ENCODE measurements at places on chromosomes 4 and X.

GRCh38 chrX:52923781-52924241 lies 26.7 kb downstream of the FAM156B start:
- DNase-seq = no peak

GRCh38 chrX:119853444-119853843 lies 681 bp upstream of the UPF3B start:
- DNase-seq = no peak

GRCh38 chr4:6121276-6121850 lies 79.0 kb downstream of the JAKMIP1 start:
- no peak for DNase-seq

DNA sequence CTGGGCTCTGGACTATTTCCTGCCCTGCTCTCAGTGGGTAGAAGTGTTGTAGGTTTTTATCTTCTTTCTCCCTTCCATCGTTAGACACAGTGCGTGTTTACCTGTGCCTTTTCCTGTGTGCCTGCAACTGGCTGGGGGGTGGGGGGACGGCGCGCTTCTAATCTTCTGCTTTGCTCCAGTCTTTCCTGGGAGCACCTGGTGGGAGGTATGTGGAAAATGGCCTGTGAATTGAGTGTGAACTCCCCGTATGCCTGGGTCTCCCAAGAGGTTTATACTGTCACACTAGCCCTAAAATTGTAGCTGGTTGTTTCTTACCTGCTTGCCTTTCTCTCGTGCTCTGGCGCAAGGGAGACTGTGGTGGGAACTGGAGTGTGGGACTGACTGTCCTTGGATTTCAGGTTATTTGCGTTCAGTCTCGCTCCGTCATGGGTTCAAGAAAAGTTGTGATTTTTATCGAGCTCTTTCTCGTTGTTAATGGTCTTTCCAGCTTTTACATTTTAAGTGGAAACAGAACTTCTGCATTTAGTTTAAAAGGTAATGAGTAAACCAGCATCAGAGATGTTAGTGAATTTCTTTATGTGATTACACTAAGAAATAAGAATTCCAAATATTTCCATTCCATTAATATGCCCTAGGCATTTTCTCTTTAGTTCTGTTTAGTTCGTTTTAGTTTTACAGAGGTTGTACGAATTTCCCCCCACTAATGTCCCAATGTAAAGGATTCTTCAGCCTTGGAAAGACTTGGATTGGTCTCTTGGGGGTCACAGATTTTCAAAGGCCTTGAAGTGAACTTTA lies 15.3 kb downstream of the MRPL1 start:
- no peak for DNase-seq

DNA sequence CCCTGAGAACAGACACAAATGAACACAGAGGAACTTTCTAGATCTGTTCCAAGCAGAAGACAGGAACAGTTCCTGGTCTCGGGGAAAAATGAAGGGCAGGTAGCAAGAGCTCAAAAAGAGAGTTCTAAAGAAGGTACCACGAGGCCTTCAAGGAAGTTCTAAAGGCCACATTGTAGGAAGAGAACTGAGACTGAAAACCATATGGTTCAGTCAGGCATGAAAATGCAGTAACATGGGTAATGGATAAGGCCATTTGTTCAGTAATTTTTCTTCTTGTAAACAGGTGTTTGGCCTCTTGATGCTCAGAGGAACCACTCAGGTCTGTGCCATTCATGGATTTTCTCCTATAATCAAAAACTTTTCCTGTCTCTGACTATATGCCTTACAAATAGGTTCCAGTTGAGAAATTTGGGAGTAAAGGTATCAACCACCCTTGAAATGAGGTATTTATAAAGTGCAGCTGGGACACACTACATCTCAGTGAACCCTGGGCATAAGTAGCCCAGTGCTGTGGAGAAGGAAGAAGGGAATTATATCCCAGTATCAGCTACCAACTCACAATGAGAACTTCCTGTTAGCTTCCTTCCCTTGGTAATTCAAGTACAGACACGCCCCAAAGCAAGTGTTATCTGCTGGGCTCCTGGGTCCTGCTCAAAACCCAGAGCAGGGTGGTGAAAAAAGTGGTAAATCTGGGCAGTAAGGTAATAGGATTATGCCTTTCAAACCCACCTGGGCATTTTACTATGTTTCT lies 277.9 kb downstream of the KLHL13 start:
- no peak for DNase-seq

GRCh38 chr4:182235021-182235795 lies 8.0 kb upstream of the TENM3 start:
- DNase-seq = no peak

GRCh38 chr4:53919535-53919934 lies 144.9 kb downstream of the CHIC2 start:
- DNase-seq = no peak

DNA sequence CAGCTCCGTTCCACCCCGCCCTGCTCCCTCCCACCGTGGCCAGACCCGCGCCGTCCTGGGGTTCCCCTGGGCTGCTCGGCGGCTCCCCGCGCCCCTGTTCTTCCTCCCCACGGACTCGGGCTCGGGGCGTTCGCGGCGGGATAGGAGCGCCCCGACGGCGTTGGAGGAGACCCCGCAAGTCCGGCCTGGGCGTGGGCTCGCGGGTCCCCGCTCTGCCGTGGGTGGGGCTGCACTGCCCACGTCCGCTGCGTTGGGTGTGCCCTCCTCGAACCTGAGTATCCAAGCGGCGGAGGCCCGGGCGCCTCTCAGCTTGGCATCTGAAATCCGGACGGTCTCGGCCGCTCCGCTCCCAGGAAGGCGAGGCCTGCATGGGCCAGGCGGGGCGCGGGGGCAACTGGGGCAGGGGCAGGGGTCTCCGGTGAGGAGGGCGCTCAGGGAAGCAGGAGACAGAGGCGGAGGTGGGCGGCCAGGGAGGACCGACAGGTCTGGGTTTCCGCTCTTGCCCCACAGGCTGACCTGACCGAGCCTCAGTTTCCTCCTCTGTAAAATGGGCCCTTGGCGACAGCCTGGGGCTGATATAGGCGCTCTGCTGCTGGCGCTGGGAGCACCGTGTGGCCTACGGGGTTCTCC lies 12.0 kb upstream of the NAT8L start:
- DNase-seq = no peak

DNA sequence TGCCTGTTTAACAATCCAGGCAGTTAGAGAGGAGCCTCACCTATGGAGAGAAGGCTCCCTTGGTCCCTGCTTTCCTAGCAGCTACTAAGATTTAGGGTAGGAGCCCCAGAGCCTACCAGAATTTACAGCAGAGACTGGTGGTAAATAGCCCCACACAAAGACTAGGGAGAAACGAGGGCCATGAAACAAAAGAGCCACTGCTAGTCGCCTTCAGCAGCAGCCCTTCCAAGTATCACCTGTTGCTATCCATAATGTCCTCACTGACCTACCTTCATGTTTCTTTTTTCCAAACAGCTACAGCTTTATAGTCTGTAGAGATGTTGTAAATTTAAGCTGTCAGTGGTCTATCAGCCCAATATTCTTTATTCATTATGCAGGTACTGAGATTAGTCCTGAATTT lies 25.3 kb downstream of the ARHGEF6 start:
- no peak for DNase-seq

GRCh38 chr4:40311811-40312346 lies 23.3 kb upstream of the CHRNA9 start:
- no peak for DNase-seq

DNA sequence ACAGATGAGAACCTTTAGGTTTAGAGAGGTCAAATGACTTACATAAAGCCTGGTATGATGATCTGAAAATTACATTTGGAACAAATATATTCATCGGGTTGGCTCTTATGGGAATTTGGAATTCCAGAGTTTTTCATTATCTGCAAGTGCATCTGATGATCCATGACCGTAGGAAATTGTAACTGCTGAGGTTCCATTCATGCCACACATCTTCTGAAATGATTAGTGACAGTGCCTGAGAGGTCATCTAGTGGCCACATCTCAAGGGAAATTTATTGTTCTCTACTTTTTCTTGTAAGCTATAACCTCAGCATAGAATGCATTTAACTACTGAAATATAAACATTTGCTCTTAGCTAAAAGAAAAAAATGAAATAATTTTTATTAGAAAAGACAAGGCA lies 105.8 kb upstream of the NWD2 start:
- DNase-seq = no peak

DNA sequence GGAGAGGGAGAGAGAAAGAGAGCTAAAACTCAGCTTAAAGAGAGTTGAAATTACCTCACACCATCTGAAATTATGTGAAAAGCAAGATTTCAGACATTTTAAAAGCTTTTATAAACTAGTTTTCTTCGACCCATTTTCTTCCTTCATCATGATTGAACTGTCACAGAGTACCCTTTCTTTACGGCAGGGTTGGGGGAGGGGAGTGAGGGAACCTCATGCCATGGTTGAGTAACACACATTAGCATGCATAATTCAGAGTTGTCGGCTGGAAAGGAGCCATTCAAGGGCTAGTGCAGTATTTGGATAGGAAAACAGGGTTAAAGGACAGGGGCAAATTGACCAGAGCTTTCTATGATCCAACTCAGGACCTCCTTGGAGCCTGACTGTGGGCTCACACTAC lies 46.2 kb downstream of the PCDH19 start:
- DNase-seq = no peak

- peak; percentile 38 for DNase-seq
These were observed 1444.2 kb downstream of the ADGRL3 start for GRCh38 chr4:62644372-62644771.

DNA sequence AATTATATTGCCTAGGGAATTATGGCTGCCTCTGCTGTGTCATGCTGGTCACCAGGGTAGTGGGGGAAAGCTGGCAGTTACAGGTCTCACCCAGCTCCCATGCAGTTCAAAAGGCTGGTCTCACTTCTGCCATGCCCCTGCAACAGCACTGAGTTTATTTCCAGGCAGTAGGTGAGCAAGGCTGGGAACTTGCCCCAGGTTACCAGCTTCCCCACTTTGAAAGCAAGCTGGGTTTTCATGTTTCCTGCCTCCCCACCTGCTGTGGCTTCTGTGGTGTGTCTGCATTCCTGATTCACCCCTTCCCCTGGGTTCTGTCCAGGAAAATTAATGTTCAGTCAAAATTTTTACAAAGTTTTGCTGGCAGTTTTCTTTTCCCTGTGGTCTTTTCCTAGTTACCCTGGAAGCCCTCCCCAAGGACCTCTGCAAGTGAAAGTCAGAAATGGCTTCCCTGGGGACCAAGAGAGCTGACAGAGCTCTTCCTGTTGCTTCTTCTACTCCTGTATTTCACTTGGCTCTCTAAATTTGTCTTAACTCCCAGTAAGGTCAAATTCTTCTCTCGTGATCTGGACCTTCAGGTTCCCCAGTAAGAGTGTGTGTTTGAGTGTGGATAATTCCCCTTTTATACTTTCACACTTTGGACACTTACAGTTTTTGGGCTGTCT lies 58.5 kb upstream of the AGTR2 start:
- no peak for DNase-seq

DNA sequence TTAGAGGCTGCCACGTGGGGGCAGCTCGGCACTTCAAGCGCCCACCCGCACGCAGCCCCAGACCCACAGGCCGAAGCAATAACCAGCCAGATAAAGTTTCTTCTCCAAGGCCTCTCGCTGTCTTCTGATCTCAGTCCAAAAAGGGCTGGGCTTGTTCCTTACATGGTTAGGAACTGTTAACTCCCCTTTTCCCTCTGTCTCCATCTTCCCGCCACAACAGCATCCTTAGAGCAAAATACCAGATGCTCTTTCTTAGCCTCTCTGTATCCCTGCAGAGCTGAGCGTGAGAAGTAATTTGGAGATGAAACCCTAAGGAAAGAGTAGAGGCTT lies 23.4 kb upstream of the KIAA1210 start:
- no peak for DNase-seq

DNA sequence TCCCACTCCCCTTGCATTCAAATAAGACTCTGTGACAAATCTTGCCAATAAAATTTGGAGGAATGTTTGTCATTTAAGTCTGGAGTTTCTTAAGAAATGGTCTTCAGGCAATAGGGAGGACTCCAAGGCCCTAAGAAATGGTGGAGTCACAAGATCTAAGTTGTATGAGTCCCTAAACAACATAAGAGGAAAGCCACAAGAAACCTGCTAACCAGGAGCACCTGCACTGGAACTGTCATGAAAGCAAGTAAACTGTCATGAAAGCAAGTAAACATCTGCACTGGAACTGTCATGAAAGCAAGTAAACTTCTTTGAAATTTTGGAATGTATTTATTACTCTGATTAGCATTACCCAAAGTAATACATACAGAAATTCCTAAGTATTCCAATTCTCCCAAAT lies 3.5 kb downstream of the CNOT6L start:
- DNase-seq = no peak

DNA sequence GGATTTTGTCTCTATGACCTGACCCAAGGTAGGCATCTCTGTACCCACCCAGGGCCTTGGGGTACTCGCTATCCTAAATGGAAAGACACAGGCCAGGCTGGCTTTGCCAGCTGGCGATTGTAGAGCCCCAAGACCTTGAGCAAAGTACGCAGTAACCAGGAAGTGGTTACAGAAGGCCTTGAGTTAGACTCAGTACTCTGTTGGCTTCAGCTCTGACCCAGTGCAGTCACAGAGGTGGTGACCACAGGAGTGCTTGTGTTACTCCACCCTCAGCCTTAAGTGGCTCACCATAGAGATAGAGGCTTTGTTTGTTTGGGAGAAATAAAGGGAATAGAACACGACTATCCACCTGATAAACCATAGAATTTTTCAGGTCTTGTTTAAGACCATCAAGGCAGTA lies 880.5 kb upstream of the POU3F4 start:
- DNase-seq = no peak

- no peak for DNase-seq
These were observed 80.4 kb downstream of the PTTG2 start for GRCh38 chr4:38040619-38041018.

GRCh38 chr4:158020734-158021346 lies 152.0 kb downstream of the GASK1B start:
- no peak for DNase-seq

GRCh38 chr4:121339307-121339706 lies 41.5 kb downstream of the QRFPR start:
- DNase-seq = no peak

DNA sequence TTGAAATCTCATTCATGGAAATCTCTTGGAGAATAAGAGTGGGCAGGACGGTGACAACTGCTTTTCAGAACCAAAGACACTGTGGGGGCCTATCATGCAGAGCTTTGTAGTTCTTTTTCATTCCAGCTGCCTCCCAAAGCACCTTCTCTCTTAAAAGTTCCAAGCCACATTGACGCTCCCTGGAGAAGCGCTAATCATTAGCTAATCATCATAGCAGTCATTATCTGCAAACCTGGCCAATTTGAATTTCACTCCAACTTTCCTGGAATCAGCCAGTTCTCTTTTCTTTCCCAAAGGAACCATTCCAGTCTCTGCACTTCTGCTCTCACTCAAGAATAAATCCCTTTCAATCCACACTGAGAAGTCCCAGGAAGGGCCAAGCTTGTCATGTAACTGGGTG lies 1144.1 kb upstream of the IGFBP7 start:
- DNase-seq = no peak

DNA sequence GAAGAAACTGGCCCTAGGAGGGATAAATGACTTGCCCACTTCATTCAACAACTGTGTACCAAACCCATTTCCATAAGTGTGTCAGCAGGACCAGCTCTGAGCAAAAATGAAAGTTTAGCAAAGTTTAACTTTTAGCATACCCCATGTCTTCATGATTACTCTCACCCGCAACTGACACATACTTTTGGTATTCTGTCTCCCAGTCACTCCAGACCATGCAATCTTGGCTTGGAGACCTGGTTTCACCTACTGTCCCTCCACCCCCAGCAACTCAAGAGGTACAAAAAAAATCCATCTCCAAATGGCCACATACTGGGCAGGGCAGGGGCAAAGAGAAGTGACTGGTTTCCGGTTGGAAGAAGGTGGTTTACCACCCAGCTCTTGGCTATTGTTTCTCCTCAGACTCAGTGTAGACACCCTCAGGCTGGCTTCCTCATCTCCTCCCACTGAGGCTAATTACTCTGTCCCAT lies 79.8 kb downstream of the RLIM start:
- no peak for DNase-seq

Measured in neuronal stem cell (in vitro differentiated cells).